ENCODE measurements at places on chromosomes 2 and 18.

GRCh38 chr2:140185076-140185475 lies 1404.9 kb upstream of the NXPH2 start:
- DNase-seq = no peak

DNA sequence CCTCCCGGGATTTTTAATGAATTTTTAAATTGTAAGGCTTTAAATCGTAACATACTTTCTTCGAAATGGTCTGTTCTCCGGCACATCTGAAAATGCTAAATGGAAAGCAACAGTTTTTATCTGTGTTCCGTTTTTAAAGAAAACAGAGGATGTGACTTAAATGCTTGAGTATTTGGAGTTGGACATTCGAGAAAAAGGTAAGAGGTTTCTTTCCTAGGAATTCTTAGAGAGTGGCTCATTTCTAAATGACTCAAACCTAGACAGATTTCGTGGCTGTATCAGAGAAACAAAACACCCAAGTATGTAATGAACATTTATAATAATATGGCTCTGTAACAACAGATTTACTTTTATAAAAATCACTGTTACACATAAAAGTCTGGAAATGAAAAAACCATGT lies 177.6 kb upstream of the CCDC68 start:
- DNase-seq = no peak

DNA sequence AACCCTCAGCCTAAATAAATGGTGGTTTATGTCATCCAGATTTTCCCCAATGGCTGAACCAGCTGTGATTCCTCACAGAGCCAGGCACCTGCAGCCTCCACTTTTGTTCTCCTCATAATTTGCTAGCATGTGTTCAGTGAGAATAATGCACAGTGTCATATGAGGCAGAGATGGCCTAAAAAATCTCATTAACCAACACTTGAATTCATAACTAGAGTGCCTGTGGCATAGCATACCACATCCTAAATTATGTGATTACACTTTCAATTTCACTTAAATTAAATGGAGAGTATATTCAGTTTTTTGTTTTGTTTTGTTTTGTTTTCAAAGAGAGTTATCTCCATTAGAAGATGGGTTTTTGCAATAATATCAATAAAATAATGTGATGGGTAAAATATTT lies 488.0 kb downstream of the CBLN2 start:
- no peak for DNase-seq

- no peak for DNase-seq
Observed at GRCh38 chr2:9710311-9710710, 79.5 kb upstream of the YWHAQ start.

DNA sequence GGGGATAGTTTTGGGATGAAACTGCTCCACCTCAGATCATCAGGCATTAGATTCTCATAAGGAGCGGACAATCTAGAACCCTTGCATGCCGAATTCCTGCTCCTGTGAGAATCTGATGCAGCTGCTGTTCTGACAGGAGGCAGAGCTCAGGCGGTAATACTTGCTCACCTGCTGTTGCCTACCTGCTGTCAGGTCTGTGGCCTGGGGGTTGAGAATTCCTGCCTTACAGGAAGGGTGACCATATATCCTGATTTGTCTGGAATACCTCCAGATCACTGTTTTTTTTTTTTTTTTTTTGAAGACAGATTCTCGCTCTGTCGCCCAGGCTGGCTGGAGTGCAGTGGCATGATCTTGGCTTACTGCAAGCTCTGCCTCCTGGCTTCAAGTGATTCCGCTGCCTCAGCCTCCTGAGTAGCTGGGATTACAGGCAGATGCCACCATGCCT lies 21.7 kb downstream of the ACSL3 start:
- DNase-seq = no peak

GRCh38 chr18:32438173-32438572 lies 32.5 kb downstream of the GAREM1 start:
- DNase-seq = no peak

- no peak for DNase-seq
Observed at GRCh38 chr2:23635442-23636340, 250.7 kb downstream of the KLHL29 start.

GRCh38 chr18:52451256-52451655 lies 111.3 kb downstream of the DCC start:
- DNase-seq = no peak

GRCh38 chr2:162043132-162043531 lies 30.9 kb downstream of the DPP4 start:
- no peak for DNase-seq

DNA sequence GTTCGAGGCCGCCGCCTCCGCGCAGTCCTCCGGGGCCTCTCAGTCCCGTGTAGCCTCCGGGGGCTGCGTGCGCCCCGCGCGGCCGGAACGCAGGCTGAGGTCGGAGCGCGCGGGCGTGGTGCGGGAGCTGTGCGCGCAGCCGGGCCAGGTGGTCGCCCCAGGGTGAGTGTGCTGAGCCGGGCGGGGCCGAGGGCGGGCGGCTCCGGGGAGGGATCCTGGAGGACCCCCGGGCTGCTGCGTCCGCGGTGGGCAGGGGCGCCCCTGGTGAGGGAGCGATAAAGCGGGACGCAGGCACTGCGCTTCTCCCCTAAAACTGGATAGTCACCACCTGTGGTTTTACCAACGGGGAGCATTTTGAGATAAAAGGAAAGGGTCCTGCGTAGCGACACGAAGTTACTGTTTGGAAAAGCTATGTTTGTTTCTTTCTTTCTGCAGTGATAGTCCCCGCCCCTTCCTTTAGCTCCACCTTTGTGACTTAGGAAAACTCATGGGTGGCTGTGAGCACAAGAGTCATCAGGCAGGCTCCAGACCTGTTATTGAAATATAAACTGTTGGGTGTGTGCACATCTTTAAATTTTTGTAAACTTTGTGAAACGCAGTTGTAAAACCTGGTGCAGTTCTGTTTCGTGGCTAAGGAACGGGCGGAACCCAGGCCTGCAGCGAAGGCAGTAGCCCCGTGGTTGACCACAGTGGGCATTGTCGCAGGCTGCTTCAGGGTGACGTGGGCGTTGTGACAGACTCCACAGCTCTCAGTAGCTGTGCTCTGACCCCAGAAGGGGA lies 687 bp downstream of the CTDP1 start:
- peak; percentile 85 for DNase-seq

- DNase-seq = no peak
Observed at GRCh38 chr2:10220902-10221391, 81.8 kb upstream of the HPCAL1 start.

DNA sequence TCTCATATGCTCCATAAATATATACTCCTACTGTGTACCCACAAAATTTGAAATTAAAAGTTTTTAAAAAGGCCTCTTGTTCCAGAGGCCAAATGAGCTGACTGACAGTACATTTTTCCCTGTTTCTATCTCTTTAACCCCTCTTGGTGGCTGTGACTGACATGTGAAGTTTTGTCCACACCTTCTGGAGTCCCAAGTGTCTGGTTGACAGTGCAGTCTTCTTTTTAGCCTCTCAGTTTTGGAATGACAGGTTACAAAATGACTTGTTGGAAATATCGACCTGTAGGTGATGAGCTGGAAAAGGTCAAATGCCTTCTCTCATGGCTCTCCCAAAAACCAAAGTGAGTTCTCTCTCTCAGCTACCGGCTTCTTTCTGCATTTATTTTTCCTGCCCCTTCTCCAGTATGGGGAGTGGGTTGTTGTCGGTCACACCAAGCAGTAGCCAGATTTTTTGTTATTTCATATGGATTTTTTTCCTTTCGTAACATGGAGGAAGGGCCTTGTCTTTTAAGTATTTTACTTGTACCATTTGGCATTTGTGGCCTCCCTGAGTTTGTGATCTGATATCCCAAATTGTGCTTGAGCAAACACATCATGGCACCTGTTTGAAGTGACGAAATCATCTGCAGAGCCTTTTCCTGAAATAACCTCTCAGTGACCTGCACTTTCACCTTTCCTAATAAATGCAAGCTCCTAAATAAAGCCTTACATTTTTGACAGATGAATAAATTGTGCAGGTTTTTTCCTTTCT lies 143.9 kb downstream of the ESCO1 start:
- no peak for DNase-seq

- no peak for DNase-seq
Observed at GRCh38 chr2:21270708-21271122, 146.9 kb downstream of the TDRD15 start.

- peak; percentile 11 for DNase-seq
Observed at GRCh38 chr2:15471606-15472005, 89.5 kb downstream of the NBAS start.

DNA sequence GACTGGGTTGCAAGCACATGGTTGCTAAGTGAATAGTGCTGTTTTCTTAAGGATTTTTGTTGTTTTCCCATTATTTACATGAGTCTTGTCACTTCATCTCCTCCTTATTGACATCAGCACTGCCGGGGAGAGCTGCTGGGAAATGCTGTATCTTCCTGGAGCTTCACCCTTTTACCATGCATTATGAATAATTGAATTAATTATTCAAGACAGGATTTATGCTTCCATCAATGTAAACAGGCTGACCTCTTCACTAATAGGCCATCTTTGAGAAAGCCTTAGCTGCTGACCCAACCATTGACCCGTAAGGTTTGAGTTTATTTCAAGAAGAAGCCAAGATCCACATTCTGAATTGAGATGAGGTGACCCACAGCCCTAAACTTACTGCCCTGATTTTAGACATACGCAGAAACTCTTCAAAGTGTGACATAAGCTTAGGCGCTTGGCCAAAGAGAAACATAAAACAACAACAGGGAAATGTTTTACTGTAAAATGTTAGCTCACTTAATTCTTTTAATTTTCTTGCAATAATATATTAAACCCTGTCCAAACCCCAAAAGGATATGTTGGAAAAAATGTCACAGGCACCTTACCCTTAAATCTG lies 365.5 kb upstream of the SYT4 start:
- no peak for DNase-seq

- no peak for DNase-seq
Observed at GRCh38 chr2:212915121-212915782, 236.2 kb downstream of the IKZF2 start.

DNA sequence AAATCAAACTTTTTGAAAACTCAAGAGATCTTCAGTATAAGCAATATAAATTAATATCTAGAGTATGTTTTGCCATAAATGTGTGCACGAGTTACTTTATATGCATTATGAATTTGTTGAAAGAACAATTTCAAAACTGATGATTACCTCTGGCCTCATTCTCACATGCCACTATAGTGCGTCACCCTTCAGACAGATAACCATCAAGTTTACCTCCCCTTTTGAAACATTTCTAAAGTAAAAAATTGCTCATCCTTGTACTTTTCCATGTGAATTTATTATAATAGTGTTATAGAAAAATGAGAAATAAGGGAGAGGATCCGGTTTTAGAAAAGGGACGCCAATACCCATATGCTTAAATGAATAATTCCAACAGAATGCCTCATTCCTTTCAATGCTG lies 38.3 kb downstream of the ZEB2 start:
- no peak for DNase-seq

- no peak for DNase-seq
Observed at GRCh38 chr2:234953116-234954031, 1.6 kb downstream of the SH3BP4 start.

- no peak for DNase-seq
Observed at GRCh38 chr2:127604986-127605385, 41.0 kb upstream of the GPR17 start.

GRCh38 chr2:203994735-203995134 lies 58.2 kb downstream of the ICOS start:
- DNase-seq = peak; percentile 24

GRCh38 chr2:174449033-174449432 lies 37.8 kb downstream of the GPR155 start:
- no peak for DNase-seq

DNA sequence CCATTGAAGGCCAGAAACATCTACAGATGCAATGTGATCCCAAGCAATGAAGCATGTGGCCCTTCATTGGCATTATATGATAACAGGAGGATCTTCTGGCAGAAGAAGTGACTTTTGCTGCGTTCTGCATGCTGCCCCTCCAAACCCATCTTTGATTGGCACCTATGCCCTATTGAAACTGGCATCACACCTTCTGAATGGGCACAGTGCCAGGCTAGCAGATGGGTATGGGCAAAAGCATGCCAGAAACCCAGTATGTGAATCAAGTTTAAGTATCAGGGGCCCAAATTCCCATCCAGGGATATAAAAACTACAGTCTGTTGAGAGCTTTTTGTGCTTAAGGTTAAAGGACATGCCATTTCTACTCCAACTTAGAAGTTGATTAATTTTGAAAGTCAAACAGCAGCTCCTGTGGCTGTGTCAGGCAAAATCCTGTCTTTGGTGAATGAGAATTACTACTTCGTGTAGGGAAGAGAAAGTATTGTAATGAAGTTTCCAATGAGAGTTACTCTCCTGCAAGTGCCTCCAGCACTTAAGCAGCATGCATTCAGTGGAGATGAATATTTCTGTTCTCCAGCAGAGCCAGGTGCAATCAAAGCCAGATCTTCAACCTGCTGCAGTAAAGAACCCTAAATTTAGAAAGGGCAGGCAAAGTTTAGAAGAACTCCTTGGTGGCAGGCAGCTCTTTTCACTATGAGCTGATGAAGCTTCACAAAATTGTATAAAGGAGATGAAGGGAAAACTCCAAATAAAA lies 8.6 kb downstream of the VRK2 start:
- no peak for DNase-seq

GRCh38 chr2:101609433-101609832 lies 88.1 kb upstream of the MAP4K4 start:
- no peak for DNase-seq

- peak; percentile 44 for DNase-seq
Observed at GRCh38 chr2:218323526-218324472, 31.5 kb upstream of the TMBIM1 start.

- DNase-seq = no peak
Observed at GRCh38 chr18:25455646-25456045, 103.7 kb upstream of the ZNF521 start.

- no peak for DNase-seq
Observed at GRCh38 chr2:237355701-237356100, 58.3 kb downstream of the COL6A3 start.

- DNase-seq = peak; percentile 69
Observed at GRCh38 chr2:206368933-206369569, 74.3 kb upstream of the ADAM23 start.

DNA sequence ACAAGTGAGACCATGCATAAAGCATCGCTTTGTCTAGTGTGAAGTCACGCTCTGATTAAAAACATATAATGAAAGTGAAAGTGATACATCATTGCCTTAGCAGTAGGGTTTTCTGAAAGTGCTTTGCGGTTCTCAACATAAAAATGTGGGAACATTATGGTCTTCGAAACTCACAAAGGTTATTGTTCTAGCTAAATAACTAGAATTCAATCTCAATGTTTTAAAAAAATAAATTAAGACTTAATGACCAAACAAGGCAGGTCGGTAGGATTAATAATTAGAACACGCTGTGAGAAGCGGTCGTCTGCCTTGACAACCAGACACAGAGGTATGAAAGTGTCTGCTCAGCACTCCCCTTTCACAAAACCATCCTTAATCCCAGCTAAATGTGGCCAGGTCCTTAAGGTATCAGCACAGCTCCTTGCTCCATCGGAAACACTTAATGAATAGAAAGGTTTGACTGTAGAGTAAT lies 42.2 kb downstream of the KLHL14 start:
- DNase-seq = peak; percentile 4

Measured in hematopoietic multipotent progenitor cell treated with erythropoietin and hydrocortisone succinate and interleukin-3 and kit ligand, for 4 days (in vitro differentiated cells).